ENCODE measurements at places on chromosomes 6 and 20.
A peak's percentile ranks its signal among the peaks of the same experiment; 100 is the strongest.

DNA sequence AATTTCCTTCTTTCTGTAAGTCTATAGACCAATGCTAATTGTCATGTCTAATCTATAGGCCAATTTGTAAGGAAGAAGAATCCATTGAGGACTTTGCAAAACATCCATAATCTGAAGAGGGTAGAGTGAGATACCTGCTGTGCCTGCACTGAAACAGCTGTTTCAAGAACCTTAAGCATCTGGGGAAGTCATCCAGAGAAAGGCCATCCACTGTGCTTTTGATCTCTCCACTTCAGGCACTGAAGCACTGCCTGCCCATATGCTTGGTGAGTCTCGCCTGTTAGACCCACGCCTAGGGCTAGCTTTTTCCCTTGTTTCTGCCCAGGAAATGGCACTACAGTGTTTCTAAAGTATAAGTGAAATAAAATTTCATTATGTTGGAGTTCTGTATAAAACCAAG, 921.8 kb upstream of the EPHA7 start:
- no peak for DNase-seq

DNA sequence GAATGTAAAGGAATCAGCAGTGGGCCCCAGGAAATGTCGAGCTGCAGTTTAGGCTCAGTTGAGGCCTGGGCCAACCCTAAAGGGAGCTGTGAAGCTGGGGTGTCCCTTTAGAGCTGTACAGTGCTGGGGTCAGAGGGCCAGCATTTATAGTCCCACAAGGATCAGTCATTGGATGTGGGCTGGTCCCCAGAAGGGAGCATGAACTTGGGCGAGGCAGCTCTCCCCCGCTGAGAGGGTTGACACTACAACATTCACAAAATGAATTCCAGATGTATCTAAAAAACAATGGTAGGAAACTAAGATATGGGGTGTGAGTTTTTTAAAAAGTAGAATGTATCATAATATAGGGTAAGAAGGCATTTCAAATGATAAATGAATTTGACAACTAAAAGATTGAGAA, 29.7 kb upstream of the TMX4 start:
- DNase-seq, result no peak

DNA sequence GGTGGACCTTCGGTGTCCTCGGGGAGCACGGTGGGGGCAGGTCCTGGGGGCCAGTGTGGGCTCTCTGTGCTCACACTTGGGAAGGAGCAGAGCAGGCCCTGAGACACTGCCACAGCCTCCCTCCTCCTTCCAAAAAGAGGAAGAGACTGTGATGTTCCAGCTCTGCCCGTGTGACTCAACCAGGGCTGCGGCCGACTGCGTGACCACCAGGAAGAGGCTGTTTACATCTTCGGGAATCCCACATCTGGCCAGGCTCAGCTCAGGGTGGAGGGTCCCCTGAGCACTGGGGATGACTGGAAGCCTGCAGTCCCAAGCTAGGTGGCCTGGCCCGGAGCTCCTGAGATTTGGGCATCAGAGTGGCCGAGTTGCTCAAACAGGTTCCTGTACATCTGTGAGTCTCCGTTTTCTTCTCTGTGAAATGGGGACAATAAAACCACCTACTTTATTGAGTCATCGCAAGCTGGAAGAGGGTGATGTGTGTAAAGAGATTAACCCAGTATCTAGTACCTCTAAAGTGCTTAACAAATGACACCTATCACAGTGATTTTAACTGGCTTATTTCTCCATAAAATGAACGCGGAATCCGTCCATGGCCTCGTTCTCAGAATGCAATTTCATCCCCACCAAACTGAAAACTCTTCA, 242.1 kb downstream of the DLL1 start:
- no peak for DNase-seq

DNA sequence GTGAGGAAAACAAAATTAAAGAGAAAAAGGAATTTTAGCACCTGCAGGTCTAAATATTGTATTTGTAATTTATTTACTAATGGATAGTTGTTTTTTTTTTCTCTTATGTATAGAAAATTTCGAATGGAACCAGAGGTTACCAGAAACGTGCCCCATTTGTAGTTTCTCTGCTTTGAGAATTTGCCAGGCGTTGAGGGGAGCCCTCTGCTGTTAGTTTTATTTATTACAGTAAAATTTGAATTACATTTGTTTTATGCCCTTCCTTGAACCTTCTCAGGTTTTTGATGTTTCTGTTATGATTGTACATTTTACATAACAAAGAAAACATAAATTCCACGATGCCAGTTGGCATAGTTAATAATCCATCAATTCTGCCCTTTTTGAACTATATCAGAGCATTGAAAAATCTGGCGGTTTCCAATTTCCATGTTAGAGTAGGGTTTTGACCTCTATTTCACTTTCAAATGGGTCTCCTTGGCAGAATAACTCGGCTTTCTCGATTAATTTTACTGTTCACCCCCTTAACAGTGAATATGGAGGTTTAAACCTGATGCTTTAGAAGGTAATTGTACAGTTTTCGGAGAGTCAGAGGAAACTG, 35.1 kb upstream of the RFPL4B start:
- DNase-seq, result peak; percentile 4

DNA sequence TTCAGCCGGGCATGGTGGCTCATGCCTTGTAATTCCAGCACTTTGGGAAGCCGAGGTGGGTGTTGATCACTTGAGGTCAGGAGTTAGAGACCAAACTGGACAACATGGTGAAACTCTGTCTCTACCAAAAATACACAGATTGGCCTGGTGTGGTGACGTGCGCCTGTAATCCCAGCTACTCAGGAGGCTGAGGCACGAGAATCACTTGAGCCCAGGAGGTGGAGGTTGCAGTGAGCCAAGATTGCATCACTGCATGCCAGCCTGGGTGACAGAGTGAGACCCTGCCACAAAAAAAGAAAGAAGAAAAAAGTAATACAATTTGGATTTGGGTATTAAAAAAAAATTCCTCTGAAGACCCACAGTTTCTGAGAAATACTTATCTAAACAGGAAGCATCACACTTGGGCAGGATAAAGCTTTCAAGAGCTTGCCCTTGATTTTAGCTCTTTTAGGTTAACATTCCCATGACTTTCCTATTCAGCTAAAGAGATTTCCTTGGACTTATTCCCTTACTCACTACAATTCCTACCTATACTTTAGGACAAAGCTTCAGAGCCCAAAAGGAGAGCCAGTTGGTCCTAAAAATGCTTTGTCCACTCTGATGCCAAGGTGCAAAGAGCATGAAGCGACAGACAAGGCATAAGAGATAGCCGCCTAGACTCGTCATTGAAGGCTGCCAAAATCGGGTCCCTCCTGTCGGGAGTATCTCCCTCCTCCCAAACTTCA, 1.9 kb downstream of the ELOVL2 start:
- no peak for DNase-seq

DNA sequence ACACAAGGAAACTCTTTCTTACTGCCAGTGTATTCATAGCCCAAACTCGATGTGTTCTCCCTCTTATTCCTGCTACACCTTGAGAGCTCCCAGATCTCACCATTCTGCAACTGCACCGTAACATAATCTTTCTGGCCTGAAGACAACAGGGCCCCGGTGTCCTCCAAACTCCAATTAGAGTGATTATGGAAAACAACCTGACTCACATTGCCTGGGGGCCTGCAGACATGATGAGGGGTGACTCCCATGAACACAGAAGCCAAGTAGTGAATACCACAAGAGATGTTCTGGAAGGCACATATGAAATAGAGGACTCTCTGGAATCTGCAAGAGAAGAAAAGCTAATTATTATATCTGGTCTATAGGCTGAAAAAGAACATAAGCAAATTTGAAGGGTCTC, 19.7 kb downstream of the SLC22A16 start:
- no peak for DNase-seq

GRCh38 chr20:6852478-6852877, 85.0 kb downstream of the BMP2 start:
- DNase-seq, result no peak

DNA sequence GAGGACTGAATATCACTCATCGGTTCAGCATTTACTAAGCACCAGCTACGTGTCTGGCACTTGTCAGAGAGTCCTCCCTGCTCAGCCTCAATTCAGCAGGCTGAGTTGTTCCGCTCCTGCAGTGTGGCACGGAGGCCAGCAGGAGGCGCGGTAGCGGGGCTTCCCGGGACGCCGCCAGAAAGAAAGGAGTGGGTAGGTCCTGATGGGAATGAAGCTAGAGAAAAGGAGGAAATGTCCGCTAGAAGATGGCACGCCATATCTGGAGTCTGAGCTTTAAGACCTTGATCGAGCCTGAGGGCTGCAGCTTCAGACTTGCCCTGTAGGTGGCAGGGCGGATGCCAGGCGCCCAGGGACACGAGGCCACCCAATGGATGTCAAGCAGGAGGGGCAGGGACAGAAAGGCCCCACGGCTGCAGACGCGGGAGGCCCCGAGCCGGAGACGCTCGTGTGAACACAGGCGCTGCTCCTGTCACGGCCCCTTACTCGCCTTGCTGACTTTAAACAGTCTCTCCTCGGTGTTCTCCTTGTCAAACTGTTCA, 18.7 kb downstream of the SERPINB6 start:
- peak; percentile 75 for DNase-seq

DNA sequence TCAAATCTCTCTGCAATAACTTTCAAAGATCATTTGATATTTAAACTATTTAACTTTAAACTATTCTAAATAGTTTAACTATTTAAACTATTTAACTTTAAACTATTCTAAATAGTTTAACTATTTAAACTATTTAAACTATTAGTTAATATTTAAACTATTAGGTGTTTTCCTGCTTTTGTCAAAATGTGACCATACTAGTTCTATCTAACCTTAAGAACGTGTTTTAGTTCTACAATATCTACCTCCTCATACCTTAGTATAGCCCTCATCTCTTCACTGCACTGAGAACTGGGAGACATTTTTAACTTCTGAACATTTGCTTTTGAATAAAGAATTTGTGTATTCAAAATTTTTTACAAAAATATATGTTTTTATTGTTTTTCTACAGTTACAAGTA, 429.1 kb downstream of the ADGRB3 start:
- no peak for DNase-seq

DNA sequence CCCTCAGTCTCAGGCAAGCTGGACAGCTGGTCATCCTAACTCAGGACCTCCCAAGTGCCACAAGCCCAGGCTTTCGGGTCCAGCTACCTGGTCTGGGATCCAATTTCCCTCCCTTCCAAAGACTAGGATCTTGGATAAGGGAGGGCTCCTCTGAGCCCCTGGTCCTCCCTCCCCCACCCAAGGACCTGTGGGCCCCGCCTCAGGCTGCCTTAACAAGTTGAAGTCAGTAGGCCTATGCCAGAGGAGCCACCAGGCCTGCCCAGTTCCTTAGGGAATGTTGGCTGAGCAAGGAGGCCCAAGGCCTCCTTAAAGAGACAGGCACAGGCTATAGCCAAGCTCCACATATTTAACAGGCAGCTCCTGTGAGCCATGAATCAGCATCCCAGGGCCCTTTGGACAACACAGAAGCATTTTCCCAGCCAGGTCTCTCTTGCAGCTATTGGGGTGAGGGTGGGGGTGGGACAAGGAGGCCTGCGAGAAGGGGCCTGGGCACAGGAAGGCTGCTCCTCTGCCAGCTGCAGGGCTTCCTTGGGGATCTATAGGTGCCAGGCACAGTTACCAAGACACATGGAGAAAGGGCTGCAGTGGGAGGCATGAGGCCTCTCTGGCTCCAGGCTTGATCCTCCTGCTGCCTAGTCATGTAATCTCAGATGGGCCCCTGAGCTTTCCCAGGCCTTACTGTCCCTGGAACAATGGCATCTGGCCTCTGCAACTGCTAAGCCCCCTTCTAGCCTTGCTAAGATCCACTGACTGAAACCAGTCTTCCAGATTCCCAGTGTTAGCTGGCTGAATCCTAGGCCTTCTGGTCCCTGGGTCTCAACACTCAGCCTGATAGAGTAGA, 27.4 kb upstream of the NOL4L start:
- no peak for DNase-seq

- DNase-seq, result no peak
Observed at GRCh38 chr6:107767637-107768036, 56.5 kb downstream of the SCML4 start.

- peak; percentile 33 for DNase-seq
Observed at GRCh38 chr20:32762754-32763201, 593 bp downstream of the DNMT3B start.

DNA sequence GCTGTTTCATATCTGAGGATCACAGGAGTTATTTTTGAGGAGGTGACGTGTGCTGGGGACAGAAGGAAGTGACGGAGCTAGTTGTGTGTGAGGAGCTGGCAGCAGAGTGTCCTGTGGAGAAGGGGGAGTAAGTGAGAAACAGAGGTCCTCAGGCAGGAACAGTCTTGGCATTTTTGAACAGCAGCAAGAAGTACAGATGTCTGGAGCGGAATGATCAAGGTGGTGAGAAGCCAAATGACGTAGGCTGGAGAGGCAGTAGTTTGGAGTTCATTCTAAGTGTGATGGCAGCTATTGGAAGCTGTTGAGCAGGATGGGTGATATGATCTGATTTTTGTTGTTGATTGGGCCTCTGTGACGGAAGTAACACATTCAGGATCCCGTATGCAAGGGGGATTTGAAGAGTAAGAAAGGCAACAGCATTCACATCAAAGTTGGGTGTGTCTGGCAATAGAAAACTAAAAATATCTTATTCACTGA, 52.3 kb downstream of the SOBP start:
- no peak for DNase-seq

DNA sequence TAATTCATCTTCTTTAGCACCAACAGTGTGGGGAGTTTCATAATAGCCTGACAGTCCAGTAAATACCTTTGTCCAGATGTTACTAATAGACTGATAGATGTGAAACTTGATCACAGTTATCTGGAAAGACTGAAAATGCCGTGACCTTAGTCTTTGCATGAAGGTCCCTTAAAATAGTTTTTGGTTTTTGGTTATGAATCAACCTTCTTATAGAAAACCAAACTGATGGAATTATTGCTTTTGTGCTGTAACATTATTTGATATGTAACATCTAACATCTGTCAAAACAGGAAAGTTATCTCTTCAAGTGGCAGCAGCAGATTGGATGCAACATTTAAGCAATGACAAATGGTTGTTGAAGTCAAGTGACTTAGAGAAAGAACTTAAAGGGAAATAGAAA, 190.4 kb downstream of the DOK5 start:
- no peak for DNase-seq

GRCh38 chr6:27505209-27506027, 32.5 kb upstream of the ZNF184 start:
- DNase-seq, result peak; percentile 66

- no peak for DNase-seq
Observed at GRCh38 chr20:25145131-25145530, 50.4 kb upstream of the ENTPD6 start.

DNA sequence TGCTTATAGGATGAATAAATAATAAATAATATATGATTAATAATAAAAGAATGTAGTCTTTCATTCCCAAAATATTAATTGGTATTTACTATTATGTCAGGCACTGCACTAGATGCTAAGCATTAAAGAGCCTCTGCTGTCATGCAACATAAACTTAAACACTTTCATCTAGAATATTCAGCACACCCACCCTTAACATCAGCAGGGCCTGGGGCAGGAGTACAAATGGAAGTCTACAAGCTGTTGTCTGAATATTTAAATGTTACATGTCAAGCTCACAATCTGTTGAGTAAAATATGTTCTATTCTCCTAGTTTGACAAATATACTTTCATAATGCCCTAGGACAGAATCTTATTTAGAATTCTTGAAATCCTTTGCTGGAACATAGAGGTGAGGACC, 395.1 kb downstream of the EPM2A start:
- no peak for DNase-seq

All from stimulated activated CD4-positive, alpha-beta T cell treated with anti-CD3 and anti-CD28 coated beads, Interleukin-15, amount 100 ng/mL, for 24 hours (primary cell).